ENCODE measurements at places on chromosomes 11 and 22.

- no peak for DNase-seq
These were observed 57.7 kb upstream of the RASD2 start for GRCh38 chr22:35482974-35483373.

DNA sequence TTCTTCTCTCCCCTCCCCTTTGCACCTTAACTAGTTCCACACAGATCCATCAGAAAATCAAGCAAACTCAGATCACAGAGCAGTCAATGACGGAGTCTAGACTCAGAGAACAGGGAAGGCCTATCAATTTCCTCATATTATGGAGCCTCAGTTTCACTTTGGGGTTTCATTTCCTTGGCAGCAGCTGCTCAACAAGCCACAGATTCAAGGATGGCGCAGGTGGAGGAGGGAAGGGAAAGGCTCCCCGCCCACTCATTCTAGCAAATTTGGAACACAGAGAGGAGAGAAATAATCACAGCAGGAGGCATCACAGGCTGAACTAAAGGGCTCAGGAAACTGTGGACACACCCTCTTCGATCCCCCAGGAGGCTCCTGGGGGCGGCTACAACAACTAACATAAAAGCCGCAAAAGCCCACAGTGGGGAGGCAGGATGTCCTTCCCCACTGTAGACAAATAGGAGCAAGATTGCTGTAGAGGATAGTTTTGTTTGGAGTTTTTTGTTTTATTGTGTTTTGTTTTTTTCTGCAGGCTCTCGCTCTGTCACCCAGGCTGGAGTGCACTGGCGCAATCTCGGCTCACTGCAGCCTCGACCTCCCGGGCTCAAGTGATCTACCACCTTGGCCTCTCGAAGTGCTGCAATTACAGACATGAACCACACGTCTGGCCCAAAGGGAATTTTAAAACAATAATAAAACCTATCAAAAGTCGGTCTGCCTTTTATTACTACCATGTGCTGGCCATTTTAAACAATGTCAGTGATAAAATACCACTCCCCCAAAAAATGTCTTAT, 3.4 kb downstream of the PLAAT3 start:
- no peak for DNase-seq

- no peak for DNase-seq
These were observed 43.1 kb downstream of the LDLRAD3 start for GRCh38 chr11:35986947-35987346.

DNA sequence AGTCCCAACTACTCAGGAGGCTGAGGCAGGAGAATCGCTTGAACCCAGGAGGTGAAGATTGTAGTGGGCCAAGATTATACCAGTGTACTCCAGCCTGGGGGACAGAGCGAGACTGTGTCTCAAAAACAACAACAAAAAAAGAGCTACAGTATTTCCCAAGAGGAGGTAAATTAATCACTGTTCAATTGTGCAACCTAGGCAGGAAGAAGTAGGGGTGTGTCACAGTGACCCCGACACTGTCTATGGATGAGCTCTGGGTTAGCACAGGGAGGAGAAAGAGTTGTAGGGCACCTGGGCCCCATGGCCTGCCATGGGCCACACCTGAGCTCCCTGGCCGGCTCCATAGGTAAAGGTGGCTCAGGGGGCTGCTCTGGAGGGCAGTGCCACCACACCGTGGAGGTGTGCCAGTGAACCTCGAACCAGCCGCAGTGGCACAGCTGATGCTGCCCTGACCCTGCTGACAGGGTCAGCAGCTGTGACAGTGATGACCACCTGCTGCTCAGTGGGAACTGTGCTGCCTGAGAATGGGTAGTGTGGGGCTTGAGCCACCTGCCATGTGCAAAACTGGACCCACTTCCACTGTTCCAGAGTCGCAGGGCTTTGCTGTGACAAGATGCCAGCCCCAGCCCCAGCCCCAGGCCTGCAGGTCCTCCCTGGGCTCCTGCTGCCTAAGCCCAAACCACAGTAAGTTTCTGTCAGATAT, 84.0 kb upstream of the PITPNB start:
- DNase-seq, result no peak

DNA sequence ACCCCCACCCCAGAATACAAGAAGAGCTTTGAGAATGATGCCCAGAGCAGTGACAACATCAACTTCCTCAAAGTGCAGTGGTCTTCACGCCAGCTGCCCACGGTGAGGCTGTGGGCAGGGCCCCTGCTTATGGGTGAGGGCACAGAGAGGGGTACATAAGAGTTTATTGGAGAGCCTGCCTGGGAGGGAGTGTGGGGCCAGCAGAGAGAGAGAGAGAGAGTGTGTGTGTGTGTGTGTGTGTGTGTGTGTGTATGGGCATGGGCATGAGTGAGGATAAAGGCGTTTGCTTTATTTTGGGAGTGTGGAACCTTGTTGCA, 9.5 kb downstream of the PHOX2A start:
- DNase-seq, result no peak

GRCh38 chr11:130826572-130826971, 89.7 kb downstream of the SNX19 start:
- DNase-seq, result no peak

GRCh38 chr11:61103851-61104423, 1.6 kb downstream of the CD5 start:
- DNase-seq, result no peak

DNA sequence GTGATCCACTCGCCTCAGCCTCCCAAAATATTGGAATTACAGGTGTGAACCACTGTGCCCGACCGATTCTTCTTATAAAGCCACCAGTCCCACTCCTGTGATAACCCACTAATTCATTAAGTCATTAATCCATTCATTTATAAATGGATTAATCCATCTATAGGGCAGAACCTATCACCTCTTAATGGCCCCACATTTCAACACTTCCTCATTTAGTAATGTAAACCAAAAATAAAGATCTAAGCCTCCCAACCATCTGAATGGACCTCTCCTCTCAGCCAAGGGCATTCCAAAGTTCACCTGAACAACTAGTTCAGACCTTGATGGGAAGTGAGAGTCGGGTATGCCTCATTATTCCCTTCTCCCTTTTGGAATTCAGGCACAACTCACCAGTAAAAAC, 9.9 kb upstream of the MRPL11 start:
- DNase-seq, result no peak

DNA sequence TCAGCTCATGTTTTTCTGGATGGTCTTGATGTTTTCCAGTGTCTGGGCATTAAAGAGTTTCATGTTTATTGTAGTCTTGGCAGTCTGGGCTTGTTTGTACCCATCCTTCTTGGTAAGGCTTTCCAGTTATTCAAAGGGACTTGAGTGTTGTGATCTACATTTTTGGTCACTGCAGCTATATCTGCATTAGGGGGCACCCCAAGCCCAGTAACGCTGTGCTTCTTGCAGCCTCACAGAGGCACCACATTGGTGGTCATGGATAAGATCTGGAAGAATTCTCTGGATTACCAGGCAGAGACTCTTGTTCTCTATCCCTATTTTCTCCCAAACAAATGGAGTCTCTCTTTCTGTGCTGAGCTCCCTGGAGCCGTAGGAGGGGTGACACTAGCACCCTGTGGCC, 451.5 kb upstream of the FAT3 start:
- no peak for DNase-seq

GRCh38 chr22:23789121-23789520, 2.4 kb downstream of the SMARCB1 start:
- no peak for DNase-seq

DNA sequence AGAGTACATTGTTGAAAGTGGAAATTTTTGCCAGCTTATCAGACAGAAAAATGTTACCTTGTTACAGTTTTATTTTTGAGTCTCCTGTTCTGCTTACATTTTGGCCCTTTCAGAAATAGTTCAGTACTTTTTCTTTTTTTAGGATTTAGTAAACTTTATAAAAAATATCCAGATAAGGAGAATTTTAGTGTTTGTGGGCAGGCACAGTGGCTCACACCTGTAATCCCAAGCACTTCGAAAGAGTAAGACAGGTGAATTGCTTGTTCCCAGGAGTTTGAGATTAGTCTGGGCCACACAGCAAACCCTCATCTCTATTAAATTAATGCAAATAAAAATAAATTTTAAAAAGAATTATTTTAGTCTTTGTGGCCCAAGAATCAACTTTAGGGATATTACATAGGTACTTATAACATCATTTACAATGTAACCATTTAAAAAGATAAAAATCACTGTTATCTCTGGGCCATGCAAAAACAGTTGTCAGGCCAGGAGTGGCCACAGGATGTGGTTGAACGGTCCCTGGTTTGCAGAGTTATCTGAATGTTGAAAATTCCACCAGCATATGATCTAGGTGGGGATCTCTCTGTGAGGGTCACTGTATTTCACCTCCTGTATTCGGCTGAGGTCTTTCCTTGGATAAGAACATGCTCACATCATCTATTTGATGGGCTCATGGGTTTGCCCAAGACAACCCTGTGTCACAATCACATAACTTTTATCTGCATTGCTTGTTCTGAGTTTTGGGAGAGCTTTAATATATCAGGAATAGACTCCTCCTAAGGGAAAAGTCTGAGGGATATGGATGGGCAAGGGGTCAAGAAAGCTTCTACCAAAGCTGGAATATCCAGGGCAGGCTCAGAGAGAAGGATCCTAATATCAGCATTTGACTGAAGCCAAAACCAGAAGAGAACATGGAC, 91.5 kb downstream of the GGTLC2 start:
- no peak for DNase-seq

GRCh38 chr11:38014405-38014804, 1416.4 kb upstream of the RAG2 start:
- DNase-seq, result no peak

DNA sequence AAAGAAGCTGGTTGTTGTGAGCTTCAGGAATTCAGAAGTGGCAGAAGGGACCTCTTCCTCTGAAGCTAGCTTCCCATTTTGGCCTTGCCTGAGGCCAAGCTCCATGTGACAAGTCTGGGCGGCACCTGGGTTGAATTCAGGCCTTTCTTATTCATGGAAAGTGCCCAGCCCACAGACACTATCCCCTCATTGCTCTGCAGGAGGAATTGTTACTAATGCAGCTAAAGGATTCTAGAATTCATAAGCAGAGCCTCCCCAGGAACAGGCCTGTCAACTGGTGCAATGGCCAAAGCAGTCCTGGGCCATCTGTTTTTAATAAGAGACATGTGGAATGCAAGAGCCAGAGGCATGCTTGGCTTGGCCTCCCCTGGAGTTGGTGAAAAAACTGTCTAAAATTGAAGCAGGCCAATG, 71.4 kb downstream of the SLC1A2 start:
- no peak for DNase-seq

GRCh38 chr11:112513417-112513816, 252.8 kb upstream of the PLET1 start:
- DNase-seq, result no peak

DNA sequence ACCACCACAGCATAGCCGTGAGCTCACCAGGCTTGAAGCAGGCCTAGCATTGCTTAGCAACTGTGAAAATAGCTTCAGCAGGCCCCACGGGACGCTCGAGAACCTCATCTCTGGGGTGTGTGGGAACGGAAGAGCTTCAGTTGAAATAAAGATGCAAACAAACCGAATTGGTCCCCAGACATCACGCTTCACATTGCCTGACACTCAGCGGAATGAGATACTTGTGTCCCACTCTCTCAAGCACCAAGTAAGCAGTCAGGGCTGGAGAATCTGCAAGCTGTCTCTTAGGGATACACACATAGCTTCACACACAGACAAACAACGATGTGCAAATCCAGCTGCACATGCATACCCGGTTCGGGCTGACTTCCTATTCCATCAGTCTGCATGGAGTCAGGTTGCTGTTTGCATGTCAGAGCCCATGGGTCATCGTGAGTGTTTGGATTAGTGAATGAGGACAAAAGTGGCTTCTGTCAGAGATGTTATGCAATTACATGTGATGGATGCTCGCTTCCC, 205.7 kb downstream of the SNX19 start:
- DNase-seq, result no peak

DNA sequence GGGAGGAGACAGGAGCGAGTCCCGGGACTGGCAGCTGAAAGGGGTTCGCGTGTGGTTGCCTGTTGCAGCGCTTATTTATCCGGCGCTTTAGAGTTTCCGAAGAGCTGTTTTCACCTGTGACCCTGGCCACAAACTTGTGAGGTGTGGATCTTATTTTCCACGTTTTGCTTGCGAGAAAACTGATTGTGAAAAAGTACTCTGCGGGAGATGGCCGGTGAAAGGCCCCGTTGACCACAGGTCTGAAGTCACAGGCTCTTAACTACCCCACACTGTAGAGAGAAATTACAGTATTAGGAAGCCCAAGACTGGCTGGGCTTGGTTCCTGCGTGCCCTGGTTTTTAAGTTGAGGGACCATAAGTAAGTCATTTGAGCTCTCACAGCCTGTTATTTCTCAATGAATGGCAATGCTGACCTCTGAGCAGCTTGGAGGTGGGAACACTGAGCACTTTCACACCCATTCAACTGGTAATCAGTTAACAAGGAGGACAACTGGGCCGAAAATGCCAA, 379 bp upstream of the RAB38 start:
- no peak for DNase-seq

DNA sequence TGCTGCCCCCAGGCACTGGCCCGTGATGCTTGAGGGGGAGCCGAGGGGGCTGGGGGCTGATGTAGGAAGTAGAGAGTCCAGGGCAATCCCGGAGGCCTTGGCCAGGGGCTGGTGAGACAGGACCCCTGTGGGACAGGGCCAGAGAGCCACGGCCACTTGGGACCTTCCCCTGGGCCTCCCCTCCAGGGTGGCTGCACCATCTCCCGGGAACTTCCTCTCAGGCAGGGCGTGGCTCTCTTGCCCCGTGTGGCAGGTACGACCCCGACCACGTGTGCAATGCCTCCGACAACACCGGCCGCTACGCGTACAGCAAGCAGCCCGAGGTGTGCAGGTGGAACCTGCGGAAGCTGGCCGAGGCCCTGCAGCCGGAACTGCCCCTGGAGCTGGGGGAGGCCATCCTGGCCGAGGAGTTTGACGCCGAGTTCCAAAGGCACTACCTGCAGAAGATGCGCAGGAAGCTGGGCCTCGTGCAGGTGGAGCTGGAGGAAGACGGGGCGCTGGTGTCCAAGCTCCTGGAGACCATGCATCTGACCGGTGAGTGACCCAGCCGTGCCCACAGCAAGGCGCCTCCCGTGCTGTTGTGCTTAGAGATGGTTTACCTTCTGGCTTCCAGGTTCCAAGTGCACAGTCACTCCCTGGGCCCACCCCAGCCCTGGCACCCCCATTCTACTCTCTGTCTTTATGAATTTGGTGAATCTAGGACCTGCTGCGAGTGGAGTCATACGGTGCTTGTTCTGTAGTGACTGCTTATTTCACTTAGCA, 9.7 kb downstream of the SELENOO start:
- DNase-seq, result no peak

DNA sequence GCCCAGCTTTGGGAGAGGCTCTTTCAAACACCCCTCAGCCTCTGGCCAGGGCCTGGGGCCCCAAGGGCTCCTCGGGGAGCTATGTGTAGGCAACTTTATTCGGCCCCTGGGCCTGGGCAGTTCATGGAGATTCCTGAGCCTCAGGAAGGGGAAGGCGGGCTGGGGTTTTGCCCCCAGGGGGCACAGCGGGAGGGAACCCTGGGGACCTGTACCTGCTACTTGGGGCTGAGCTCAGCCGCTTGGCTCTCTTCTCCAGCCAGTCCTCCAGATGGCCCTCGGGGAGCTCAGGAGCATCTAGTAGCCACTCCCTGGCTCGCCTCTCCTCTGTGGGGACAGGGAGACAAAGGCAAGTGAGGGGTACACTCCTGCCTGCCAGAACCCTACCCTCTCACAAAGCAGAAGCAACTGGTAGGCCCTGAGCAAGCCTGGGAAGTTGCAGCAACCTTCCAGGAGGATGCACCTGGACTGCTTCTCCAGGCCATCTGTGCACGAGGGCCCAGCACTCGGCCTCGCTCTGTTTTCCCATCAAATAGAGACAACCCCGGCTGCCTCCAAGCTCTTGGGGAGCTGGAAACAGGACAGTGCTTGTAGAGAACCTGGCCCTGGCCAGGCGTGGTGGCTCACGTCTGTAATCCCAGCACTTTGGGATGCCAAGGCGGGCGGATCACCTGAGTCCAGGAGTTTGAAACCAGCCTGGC, 18.5 kb downstream of the CABP7 start:
- no peak for DNase-seq

Measured in pulmonary artery endothelial cell (primary cell).